ENCODE measurements at places on chromosomes 16 and 17.

GRCh38 chr16:59688006-59688405, 953.9 kb upstream of the GOT2 start:
- no peak for DNase-seq

- DNase-seq = no peak
Measured at GRCh38 chr16:17654142-17654541, 183.4 kb upstream of the XYLT1 start.

GRCh38 chr16:23682181-23682580, 3.5 kb downstream of the PLK1 start:
- no peak for DNase-seq

GRCh38 chr17:1913702-1914101, 83.9 kb downstream of the RPA1 start:
- DNase-seq = no peak

DNA sequence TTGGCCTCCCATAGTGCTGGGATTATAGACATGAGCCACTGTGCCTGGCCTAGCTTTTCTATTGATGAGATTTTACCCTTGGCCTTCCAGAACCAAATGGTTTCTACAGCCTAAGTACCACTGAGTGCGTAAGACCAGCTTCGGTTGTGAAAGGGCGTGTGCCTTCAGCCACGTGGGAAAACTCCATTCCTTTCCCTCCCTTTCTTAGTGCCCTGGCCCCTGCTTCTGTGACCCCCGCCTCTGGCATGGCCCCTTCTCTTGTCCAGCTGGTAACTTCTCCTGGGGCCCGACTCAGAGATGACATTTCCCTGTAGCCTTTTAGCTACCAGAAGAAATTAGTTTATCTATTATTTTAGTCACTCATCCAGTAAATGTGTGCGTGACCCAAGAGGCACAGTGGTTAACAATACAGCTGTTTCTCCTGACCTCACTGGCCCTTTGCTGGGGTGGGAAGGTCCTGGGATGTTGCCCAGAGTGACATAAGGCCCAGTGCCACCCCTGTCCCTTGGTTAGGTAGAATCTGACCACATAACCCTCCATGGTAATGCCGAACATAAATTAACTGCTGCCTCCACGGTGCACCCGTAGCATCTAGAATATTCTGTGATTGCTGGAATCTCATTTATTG, 97.3 kb downstream of the PLCG2 start:
- no peak for DNase-seq

GRCh38 chr16:30893744-30894539, at the start of gene BCL7C:
TSS of gene BCL7C (minus strand) at chr16:30894077. CDS start at chr16:30893944, 133 bp downstream.
- DNase-seq = peak; percentile 62

DNA sequence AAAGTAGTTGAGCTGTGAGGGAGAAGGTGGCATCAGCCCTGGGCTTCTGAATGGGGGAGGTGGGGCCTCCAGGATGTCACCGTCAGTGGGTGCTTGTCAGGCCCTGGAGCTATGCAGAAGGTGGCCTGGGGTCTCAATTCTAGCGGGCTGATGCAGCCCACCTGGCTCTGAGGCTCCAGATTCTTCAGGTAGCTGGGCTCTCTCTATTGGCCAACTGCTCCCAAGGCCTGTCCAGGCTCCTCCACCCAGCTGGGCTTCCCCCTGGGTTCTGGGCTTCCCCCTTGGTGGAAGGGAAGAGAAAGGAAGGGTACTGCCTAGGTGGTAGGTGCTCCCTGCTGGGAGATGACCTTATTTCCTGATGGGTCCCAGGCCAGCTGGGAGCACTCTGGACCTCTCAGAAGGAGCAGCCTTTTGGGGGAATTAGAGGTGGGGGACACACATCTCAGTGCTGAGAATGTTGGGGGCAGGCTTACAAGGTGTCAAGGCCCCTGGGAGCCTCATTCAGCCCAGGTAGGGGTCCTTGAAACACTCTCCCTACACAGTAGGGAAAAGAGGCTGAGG, 1728.3 kb downstream of the TP53TG3F start:
- DNase-seq = no peak

- no peak for DNase-seq
Measured at GRCh38 chr17:39562976-39563375, 44.7 kb downstream of the NEUROD2 start.

DNA sequence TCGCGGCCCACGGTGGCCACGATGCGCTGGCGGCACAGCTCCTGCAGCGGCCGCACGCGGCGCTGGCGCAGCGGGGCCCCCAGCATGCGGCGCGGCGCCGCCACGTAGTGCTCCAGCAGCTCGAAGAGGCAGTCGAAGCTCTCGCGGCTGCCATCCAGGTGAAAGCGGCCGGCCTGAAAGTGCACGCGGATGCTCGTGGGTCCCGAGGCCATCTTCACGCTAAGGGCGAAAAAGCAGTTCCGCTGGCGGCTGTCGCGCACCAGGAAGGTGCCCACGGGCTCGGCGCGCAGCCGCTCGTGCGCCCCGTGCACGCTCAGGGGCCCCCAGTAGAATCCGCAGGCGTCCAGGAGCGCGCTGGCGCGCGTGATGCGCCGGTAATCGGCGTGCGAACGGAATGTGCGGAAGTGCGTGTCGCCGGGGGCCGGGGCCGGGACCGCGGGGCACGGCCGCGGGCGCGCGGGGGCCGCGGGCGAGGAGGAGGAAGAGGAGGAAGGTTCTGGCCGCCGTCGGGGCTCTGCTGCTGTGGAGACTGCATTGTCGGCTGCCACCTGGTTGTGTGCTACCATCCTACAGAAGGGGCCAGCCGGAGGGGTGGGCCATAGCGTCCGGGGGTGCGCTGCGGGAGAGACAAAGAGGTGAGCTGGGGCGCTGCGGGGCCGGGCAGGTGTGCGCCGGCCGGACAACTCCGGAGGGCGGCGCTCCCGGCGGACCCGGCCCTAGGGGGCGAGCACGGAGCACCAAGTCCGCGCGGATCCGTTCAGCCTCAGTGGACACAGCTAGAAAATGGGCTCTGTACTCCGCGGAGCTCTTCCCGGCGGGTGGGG, 879 bp downstream of the SOCS1 start:
- DNase-seq = peak; percentile 66

DNA sequence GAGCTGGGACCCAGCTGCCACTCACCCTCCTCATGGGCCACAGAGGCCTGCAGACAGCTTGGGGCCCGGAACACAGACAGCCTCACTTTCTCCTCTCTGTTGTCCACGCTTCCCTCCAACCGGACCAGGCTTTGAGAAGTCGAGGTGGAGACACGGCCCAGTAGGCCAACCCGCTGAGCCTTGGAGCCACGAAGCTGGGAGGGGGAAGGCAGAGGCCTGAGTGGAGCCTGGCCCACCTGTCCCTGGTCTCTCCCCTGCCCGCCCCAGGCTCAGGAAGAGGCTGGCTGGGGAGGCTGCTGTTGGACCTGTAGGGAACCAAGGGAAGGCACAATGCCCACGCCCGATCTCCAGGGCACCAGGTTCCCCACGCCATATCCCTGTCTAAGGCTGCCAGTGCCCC, 48.1 kb downstream of the RMI2 start:
- no peak for DNase-seq

- no peak for DNase-seq
Measured at GRCh38 chr16:29996766-29997250, 767 bp downstream of the INO80E start.

DNA sequence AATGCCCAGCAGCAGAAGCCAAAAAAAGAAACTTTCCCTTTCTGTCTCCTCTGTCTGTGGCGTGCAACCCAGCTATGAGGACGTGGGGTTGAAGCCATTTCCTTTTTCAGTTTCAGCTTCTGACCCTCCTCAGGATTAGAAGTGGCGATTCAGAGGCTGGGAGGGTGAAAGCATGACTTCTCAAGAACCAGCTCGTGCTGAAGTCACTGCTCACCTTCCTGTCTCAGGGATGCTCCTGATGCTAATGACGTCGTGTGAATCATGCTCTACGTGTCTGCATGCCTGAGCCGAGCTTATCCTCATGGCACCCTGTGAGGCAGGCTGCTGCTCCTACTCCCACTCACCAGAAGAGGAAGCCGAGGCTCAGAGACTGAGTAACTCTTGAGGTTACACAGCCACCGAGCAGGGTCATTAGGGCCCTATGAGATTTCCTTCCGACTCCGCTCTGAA, 5.7 kb upstream of the LPO start:
- DNase-seq = no peak

DNA sequence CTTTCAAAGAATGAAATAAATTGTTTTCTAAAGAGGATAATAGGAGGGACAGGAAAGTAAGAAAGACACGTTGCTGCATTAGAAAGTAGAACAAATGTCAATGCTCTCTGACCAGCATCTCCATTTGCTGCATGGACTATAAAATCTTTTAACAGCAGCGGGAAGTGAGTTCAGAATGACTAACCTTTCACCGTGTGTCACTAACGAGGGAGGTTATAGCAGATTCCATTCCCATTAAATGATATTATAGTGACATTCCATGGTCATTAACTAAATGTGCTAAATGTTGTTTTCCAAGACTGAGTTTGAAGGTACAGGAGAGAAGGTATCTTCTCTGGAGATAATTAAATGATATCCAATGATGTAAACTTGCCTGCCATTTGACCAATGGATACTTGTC, 127.1 kb upstream of the HS3ST3A1 start:
- DNase-seq = no peak

DNA sequence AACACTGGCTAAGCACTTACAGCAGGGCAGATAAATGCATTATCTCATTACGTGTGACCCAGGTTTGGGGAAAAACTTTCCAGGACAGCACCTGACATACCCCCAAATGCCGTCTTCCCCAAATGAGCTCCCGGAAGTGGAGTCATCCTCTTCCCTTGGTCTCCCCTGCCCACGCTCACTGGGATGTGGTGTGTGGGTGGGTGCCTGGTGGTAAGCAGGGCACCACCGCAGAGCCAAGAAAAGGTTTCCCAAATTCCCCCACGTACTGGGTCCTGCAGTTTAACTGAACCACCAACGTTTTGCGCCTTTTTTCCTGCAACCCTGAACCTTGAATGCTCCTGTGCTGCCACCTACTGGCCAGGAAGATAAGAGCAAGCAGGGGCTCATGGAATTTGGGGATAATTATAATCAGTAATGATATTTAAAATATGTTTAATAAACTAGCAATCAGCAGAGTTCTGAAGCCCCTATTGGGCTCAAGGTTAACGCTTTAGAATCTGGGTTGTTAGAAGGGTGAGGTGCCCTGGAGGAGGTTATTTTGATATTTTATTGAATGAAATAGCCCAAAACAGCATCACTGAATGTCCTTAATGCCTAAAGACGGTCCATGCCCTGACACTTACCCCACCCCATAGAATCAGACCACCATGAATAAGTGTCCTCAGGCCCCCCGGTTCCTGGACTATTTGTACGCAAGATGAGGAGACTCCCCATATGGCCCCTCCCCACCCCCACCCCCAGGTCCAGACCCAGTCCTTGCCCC, 8.0 kb downstream of the SPPL2C start:
- peak; percentile 52 for DNase-seq

DNA sequence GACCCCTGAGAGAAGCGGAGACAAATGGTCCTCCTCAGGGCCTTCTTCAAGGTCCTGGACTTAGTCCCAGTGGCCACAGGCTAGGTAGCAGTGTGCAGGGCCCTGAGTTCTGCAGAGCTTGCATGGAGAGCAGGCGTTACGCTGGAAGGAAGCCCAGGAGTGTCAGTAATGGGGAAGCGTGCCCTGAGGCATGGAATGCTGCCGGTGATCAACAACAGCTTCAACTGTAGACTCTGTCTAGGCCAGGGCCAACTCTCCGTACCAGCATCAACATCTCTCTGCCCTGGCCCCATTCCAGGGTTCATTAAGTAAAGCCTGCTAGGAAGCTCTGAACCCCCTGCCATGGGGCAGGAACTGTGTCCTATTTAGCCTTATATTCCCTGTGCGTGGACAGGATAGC, 568 bp upstream of the TNK1 start:
- DNase-seq = no peak

DNA sequence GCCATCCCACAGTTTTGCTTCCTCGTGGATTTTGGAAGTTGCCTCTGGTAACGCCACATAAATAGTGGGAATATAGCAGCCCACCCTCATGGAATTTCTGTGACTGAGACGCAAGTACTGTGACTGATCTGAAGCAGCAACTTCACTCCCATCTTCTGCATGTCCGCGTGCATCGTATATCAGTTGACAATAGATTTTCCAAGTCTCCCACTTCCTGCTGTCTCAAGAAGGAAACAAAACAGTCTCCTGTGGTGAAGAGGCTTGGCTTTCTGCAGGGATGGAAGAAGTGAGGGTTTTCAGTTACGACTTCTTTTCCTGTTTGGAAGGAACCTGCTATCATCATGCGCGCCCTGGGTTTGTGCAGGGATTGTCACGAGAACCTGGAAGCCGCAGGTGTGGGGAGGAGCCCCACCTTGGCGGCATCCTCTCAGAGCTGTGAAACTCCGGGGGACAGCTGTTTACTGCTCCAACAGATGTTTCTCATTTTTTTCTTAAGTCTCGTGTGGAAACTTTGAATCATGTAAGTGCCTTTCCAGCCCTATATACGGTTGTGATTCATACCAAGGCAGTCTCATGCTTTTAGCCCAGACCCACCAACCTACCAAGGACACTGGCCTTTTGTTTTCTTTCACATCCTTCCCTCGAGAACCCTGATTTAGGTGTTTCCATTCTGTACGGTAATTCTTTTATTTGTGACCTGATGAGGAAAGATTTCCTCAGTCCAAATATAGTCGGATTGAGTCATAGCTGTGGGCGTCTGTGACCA, 57.5 kb downstream of the WIPI1 start:
- DNase-seq = no peak

- DNase-seq = no peak
Measured at GRCh38 chr16:12323007-12323758, 346.6 kb downstream of the SNX29 start.

DNA sequence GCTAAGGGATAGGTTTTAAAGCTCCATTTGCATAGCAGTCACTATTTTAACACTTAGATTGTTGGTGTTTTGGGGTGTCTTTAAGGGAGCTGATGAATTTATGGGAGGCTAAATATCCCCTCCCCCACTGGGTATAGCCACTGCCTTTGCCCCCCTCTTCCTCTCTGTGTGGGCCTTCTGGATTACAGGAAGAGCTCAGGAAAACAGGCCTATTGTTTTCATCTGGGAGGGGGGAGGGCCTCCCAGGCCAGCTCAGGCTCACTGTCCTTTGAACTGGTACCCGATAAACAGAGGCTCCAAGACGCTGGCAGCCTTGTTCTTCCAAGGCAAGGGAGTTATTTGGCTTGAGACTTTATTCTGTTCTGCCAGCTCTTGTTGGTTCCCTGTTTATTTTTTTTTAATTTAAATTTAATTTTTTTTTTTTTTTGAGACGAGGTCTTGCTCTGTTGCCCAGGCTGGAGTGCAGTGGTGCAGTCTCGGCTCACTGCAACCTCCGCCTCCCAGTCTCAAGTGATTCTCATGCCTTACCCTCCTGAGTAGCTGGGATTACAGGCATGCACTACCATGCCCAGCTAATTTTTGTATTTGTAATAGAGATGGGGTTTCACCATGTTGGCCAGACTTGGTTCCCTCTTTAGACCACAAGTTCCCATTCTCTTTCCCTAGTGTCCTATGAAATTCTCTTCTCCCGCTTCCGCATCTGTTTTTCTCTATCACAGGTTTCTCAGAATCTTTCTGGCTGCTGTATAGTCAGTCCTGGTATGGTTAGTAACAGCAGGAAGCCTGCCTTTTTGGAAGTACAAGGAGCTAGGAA, 25.1 kb downstream of the MINK1 start:
- DNase-seq = no peak

All from T follicular helper cell (primary cell).